Activated CD8-positive, alpha-beta memory T cell treated with anti-CD3 and anti-CD28 coated beads, Interleukin-2, amount 50 U/mL, for 4 hours (primary cell): ENCODE measurements at places on chromosomes 5 and 9.

GRCh38 chr9:126106404-126106803, 220.2 kb upstream of the MVB12B start:
- no peak for DNase-seq

DNA sequence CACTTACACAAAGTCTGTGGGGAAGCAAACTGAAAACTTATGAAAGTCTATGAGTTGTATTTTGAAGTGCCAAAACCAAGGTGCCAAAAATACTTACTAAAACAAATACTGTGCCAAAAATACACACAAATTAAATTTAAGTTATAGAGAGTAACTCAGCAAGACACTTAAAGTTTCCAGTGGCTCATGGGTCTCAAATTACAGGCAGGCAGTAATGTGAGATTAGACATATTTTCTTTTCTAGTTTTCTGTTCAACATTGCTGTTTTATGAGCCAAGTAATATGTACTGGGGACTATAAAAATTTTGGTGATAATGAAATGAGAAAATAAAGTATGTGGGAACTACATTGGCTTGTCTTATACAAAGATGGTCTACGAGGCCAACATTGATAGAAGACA, 172.2 kb upstream of the SNX2 start:
- DNase-seq, result no peak

DNA sequence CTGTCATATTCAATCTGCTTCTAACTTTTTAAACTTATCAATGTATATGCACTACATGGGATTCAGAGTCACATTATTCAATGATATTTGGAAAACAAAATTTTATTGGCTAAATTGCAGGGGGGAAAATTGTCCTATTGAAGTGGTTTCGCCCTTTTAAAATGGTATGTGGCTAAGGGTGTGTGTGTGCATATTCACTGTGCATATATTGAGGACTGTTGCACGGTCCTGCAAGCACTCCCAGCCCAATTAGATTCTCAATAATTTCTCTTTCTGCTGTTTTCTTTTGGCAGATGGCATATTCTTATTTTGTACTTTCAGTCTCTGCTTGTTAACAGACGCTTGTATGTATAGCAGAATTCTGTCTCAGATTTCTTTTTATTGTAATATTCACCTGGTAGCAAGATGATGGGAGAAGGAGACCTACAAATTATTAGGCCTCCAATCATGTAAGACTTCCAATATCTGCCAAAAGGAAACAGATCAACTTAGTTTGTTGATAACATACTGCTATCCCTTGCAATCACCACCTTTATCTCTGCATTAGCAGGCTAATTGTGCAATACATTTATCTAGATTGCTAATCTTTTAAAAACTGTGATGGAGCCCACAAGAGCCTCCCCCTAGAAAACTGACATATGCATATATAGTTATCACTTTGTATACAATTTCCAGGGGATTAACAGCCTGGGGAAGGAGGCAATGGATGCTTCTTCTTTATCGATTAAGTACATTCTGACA, 411.5 kb downstream of the PLK2 start:
- no peak for DNase-seq

- no peak for DNase-seq
These were observed 671 bp downstream of the LRRC26 start for GRCh38 chr9:137168904-137169856.

DNA sequence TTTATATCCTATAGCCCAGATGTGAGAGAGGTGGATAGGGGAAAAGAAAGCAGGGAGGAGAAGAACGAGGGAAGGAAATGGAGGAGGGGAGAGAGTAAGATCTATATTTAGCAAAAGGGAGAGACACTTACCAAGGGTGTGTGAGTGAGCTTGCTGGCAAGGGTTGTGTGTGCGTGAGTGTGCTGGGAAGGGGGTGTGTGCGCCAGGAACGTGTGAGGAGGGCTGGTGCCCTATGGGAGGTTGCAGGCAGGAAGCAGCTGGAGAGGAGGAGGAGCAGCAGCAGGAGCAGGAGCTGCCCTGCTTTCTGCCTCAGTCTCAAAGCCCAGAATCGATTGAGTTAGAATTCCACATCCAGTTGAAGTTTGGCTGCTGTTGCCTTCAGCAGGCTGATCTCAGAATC, 148.3 kb upstream of the RUSC2 start:
- DNase-seq, result no peak

DNA sequence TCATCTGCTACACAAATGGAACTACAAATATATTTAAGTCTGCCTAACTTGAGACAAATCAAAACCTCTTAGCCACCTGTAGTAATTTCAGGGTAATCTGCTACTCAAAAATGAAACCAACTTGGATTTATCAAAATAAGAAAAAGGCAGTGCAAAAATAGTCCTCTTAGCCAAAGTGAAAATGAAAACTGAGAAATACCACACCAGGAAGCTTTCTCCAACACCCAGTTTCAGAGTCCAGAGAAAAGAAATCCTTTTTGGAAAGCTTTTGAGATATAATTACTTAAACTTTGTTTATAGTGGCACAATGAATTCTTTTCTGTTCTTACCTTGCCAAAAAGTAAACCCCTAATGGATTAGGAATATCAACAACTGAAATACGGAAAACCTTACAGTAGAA, 990.4 kb downstream of the EFNA5 start:
- no peak for DNase-seq

- DNase-seq, result no peak
These were observed 24.0 kb downstream of the SYK start for GRCh38 chr9:90825586-90825985.

DNA sequence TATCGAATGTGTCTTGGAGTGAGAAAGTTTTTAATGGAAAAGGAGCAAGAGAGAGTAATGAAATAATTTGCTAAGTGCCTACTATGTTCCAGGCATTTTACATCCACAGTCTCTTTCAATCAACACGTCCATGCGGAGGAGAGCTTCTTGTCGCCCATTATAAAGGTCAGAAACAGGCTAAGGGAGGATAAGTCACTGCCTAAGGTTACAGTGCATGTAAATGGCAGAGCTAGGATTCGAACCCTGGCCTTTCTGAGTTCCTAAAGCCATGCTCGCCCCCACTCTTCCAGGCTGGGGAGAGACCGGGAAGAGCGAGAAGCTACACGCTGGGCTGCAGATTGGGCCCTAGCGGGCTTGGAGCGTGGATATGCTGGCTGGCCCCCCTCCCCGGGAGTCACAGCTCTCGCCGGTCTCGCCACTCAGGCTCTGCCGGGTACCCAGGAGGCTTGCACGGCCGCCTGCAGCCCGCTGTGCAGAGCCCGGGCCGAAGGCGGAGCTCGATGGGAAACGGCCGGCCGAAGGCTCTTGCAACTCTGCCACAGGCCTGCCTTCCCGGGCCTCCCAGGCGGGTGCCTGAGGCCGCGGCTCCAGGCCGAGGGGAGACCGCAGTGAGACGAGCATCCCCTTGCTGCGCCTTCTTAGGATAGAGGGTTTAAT, 775 bp upstream of the LHX2 start:
- DNase-seq, result no peak

GRCh38 chr5:160434022-160434531, 12.4 kb downstream of the PTTG1 start:
- DNase-seq, result no peak

DNA sequence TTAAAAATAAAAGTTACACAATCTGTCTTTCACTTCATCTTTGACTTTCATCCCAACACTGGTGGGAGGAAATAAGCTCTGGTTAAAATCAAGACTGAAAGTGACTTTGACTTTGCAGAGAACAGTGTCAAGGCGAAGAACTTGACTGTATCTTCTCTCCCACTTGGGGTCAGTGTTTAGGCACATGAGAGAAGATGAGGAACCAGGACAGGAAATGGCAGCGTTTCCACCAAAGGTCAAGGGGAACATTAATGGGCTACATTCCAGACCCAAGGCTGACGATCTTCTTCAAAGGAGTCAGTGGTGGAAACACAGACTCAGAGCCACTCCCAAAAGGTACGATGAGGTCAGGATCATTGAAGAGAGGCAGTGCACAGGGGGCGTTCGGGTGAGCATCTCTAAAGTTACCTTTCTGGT, 409.5 kb downstream of the ARHGEF28 start:
- DNase-seq, result no peak

GRCh38 chr9:134165357-134166315, 1.3 kb upstream of the RNU6ATAC start:
- DNase-seq, result peak; percentile 41

DNA sequence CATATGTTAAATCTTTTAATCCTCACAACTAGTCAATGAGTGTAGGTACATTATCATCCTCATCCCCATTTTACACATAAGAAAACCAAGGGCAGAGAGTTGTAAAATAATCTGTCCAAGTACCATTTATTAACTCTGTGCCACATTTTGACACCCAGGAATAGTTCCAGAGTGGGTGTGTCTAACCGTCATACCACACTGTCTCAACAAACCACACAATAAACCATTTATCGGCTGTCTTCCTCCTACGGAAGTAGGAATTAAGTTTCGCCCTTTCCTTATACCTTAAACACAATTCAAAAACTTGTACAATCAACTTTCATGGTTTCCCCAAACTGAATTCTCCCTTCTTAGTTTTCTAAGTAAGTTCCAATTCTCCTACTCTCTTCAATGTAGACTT, 11.4 kb downstream of the AP3B1 start:
- DNase-seq, result no peak

DNA sequence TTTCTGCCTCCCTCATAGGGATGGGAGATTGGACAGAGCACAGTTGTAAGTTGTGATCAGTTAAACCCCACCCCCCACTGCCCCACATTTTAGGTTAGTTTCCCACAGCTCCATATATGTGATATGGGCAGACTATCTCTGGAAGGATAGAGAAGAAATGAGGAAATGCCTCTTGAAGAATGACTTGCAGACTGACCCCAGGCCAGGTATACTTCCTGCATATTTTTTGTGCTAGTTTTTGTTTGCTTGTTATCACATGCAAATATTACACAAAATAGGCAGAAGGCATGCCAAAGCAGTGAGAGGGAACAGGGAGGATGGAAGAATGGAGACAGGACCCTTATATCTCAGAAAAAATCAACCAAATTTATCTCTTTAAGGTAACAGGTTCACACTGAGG, 10.1 kb upstream of the GLRX start:
- no peak for DNase-seq

- no peak for DNase-seq
These were observed 49.7 kb downstream of the POC5 start for GRCh38 chr5:75667586-75667985.

DNA sequence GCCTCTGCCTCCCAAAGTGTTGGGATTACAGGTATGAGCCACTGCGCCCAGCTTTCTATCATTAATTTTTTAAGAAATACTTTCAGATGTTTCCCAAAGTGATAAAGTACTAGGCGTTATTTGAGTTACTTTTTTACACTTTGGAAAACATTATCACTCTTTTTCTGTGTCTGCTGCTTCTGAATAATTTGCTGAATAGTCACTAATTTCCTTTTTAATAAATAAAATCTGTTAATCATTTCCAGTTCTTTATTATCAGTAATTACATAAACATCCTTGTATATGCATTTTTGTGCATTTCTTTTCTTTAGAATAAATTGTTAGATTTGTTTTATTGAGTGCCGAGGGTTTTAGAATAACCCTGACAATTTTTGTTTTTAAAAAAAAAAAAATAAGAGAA, 48.6 kb downstream of the UHRF2 start:
- DNase-seq, result no peak

GRCh38 chr5:53884417-53884816, 324.0 kb downstream of the NDUFS4 start:
- DNase-seq, result no peak

DNA sequence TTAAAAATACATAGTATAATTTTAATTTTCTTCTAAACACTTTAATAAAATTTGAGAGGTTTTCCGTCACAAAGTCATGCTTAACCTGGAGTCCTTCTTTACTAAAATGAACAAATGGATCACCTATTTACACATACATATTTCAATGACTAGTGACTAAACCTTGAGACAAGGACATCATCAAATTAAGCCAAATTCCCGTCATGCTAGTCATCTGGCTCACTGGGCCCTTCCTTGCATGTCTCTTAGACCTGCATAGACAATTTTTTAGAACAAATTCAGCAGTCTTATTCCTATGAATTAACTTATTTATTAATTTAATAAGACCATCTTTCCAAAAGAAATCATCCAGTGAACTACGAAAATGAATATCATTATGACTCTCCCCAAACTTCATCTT, 26.6 kb downstream of the ERAP2 start:
- no peak for DNase-seq

DNA sequence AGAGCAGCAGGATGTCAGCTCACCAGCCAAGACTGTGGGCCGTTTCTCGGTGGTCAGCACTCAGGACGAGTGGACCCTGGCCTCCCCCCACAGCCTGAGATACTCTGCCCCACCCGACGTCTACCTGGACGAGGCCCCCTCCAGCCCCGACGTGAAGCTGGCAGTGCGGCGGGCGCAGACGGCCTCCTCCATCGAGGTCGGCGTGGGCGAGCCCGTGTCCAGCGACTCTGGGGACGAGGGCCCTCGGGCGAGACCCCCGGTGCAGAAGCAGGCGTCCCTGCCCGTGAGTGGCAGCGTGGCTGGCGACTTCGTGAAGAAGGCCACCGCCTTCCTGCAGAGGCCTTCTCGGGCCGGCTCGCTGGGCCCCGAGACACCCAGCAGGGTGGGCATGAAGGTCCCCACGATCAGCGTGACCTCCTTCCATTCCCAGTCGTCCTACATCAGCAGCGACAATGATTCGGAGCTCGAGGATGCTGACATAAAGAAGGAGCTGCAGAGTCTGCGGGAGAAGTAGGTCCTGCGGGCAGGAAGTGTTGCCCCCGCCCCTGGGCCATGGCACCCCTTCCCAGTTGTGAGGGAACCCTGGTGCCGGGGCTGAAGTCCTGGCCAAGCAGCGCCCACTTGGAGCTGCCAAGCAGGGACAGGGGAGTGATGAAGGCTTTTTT, 108.9 kb downstream of the WNK2 start:
- DNase-seq, result no peak

DNA sequence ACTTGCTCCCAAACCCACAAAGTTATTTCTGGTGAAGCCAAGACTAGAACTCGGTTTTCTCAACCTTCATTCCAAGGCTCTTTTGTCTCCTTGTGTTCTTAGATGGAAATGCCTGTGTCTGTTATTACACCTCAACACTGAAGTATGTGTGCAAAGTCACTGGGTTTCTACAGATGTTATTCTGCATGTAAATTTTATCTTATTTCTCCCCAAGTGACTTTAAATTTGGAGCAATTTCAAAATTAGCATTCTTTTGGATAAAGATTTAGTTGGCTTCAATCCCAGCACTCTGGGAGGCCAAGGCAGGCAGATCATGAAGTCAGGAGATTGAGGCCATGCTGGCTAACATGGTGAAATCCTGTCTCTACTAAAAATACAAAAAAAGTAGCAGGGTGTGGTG, 104.4 kb upstream of the GNA14 start:
- no peak for DNase-seq

DNA sequence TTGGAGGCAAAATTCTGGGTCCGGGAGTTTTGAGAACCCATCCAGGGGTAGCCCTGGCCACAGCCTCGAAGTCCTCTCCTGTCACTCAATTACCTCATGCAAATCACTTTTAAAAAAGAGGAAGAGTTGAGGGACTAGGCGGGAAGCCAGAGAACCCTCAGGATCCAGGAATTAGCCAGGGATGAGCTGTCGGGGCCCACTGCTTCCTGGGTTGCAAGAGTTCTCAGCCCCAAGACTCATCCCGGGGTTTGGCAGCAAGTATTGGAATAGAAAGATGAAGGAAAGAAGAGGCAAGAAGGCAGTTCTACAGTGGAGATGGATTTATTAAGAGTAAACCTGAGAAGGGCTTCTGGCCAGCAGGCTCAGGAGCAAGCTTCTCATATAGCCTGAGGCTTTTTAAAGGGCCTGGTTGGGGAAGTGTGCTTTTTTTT, 25.6 kb downstream of the C9orf50 start:
- no peak for DNase-seq

GRCh38 chr5:14028938-14029584, 84.6 kb upstream of the DNAH5 start:
- DNase-seq, result no peak

- DNase-seq, result no peak
These were observed 211.6 kb downstream of the MAST4 start for GRCh38 chr5:66807743-66808142.
